ENCODE measurements at places on chromosomes 1 and 21. TPM values are rescaled to one million over a fixed set of nuclear protein-coding genes. Genes with fewer than 3 reads are reported as not detected.
A peak's percentile ranks its signal among the peaks of the same experiment; 100 is the strongest.

DNA sequence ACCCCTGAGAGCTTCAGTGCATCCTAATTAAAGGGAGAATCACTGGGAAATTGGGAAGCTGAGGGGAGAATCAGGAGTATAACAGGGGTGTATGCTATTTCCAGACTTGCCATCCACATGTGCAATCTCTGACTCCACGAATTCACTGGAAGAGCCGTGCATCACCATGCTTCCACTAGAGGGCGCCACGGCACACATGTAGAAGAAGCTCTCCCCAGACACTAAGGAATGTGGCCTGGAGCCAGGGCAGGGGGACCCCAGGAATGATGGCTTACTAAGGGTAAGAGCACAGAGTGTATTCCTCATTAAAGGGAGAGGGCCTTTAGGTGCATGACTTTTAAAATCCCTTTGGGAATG, 81.5 kb downstream of the ABCA4 start:
- DNase-seq: peak; percentile 54

SLC2A5 gene
- 63.8 TPM for total RNA-seq

TLCD4 gene
- total RNA-seq: under 0.01 TPM

DNA sequence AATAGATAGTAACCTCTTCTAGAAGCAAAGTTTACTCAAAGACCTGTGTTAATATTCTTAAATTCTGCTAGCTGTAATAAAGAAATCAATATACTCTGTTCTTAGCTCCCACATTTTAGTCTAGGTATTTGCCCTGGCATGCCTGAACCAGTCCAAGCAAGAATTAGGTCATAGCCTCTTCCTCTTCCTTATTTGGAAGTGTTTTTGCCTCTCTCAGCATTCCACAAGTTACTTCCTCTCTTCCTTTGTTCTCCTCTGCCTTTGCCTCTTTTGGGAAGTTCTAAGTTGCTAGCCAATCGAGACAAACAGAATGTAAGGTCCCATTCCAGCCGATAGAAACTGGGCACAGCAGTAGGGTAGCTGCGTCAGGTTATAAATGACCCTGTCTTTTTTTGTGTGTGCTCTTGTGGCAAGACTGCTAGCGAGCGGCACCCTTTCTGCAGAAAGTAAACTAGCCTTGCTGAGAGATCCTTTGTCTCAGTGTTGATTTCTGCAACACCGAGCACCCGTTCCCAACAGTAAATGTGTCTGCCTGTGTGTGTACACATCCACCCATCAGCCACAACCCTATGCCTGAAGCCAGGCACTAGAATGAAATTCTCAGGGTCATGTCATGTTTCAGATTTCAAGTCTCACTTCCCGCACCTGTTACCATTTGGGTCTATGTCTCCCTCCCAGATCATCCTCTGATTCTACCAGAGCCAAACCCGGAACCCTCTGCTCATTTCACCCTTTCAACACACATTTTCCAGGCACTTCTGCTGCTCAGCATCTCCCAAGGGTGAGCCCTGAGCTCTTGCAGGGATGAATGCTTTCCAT, 37.5 kb downstream of the LRRC3 start:
- DNase-seq: no peak

- no peak for DNase-seq
These were observed 21.9 kb upstream of the EPS8L3 start for GRCh38 chr1:109785446-109786111.

- no peak for DNase-seq
These were observed 142.1 kb downstream of the RYR2 start for GRCh38 chr1:237183963-237184540.

NBPF6 gene
- under 0.01 TPM for total RNA-seq

RNU1-2 gene
- under 0.01 TPM for total RNA-seq

PIGV gene
- 45.5 TPM for total RNA-seq

BNIPL gene
- under 0.01 TPM for total RNA-seq

LAMC1 gene
- 13.2 TPM for total RNA-seq

- DNase-seq: no peak
These were observed 45.6 kb downstream of the XCL2 start for GRCh38 chr1:168498159-168498631.

GRCh38 chr1:222772996-222773379, 36.0 kb downstream of the FAM177B start:
- peak; percentile 80 for DNase-seq

SMYD3 gene
- total RNA-seq: 31.2 TPM

RHBG gene
- total RNA-seq: not detected

DNA sequence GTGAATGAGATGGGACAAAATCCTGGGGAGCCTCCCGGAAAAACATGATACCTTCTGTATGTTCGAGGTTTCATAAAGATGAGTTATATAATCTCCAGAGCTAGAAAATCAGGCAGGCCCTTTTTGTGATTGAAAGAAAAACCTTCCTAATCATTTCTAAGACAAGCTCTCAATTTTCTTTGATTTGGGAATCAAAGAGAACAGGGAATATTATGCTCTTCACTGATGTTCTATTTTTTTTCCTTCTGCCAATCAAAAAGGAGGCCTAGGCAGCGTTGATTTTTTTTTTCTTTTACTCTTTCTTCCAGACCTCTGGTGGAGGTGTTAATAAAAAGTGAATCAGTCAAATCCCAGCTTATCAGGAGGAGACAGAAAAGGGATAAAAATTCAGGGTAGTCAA, 34.5 kb downstream of the DIRAS3 start:
- no peak for DNase-seq

GRCh38 chr21:24223624-24224023, 1383.7 kb downstream of the MRPL39 start:
- no peak for DNase-seq

DNA sequence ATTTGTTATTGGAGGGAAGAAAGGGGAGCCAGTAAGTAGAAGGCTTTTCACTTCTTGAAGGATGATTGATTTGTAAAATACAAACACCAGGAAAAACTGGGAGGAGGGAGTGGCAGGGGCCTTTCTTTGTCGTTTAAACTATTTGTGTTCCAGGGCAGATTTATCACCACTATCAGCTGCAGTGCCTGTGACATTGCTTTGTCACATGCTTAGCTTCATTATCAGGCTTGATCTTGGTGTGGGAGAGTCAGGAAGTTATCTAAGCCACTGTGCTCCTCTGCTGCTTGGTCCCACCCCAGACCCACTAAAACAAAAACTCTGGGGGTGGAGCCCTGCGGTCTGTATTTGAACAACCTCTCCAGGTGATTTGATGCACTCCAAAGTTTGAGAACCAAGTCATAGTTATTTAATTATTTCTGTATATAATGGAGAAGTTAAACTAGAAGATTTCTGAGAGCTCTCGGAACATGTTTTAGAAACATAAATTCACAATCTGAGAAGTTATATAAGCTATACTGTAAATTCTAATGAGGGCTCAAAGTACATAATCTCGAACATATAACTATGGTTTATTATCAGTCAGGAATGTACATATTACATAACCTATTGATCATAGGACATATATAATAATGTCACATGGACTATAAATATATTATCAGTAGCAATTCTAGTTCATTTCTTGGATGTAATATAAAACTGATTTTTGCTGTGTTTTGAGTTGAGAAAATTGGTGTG, 87.9 kb downstream of the CDC14A start:
- DNase-seq: peak; percentile 81

DNA sequence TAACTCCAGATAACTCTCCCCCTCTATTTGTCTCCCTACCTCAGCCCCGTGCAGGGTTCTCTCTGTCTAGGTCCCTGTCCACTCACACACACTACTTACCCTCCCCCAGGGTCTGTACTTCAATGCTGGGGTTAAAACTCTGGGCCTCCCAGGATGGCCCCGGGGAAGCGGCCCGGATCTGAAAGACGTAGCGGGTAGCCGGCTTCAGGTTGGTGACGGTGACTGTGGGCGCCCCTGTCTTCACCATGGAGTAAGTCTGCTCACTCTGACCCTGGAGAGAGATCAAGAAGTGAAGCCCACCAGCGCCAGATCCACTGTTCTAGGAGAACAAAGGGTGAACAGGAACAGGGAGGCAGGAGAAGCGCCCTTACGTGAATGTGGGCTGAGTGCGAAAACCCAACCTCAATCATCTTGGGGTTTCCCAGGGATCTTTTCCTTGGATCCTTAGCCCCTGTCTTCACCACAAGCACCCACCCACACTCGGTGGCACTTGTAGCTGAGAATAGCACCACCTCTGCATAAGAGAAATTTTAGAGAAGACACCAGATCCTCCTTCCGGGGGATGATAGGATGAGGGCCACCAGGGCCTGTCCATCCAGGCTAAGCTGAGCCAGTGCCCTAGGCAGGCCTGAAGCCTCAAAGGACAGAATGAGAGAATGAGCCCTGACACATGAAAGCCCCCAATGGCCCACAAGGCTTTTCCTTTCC, 33.5 kb downstream of the EPHA10 start:
- no peak for DNase-seq

VWA5B1 gene
- total RNA-seq: under 0.01 TPM

DNA sequence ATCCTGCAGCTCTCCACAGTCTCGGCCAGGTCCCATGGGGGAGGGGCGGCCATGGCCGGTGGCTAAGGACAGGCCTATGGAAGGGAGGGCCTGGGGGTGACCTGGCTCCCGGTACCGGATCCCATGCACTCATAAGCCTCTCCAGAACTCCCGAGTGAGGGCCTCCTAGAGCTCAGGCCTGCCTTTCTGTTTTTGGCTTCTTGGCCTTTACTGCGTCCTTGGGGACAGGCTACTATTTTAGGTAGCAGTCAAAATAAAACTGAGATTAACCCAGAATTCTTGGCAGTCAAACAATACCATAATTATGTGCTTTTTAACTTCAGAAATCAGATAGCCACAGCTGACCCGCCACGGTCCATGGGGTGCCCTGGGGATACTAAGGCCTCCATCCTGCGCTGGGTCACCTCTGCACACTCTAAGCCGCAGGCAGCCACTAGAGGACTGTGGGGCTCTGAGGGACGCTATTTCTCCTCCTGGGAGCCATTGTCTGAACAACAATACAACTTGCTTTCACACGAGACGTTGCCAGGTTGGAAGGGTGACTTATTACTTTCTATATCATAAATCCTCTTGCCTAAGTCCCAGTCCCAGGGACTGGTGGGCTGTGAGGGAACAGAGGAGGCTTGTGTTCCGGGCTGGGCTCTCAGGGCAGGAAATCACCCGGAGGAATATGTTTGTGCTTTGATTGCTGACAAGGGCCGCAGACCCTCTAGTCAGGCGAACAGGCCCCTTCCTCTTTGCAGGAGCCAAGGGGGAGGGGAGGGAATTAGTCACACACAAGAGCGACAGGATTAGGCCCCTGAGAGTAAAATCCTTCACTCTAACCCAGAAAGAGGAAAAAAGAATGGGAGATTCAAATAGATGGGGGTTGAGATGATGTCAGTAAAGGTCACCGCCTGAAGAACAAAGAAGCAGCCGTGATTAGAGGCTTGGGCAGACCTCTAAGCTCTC, 40.7 kb upstream of the BCAR3 start:
- DNase-seq: no peak

GRCh38 chr1:215731699-215732098, 164.6 kb downstream of the KCTD3 start:
- no peak for DNase-seq

DNA sequence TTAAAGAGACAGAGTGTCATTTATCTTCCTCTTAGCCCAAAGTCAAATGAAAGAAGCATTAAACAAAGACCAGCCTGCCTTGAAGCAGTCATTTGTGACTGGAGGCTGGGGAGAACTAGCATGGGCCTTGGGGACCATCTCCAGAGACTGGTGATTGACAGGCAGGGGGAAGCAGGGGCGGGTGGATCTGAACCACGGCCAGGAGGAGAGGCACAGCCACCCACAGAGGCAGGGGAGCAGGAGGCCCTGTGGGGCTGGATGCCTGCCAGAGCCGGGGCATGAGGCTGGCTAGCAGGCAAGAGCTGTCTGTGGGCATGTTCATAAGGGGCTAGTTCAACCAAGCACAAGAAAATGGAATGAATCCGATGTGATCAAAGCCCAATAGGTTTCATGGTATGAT, 73.9 kb downstream of the PLXNA2 start:
- peak; percentile 18 for DNase-seq

DNA sequence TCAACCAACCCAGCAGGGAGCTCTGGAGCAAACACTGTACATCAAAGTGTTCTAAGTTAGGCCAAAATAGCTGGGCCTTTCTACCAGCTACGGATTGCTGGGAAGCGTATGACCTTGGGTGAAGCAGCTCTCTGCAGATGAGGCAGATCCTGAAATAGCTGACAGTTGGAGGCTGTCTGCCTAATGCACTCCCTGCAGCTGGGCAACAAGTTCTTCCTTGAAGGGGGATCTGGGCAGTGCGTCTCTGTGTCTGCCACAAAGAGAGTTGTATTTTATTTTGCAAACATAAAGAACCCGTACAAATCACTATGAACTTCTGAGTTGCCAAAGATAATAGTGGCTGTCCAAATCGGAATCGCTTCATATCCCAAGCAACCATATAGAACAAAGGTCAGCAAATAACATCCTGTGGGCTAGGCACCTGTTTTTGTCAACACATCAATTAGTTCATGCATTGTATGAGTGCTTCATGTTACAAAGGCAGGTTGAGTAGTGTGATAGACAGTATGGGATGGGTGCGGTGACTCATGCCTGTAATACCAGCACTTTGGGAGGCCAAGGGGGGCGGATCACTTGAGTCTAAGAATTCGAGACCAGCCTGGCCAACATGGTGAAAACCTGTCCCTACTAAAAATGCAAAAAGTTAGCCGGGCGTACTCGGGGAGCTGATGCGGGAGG, 29.1 kb upstream of the KLF17 start:
- no peak for DNase-seq

DNA sequence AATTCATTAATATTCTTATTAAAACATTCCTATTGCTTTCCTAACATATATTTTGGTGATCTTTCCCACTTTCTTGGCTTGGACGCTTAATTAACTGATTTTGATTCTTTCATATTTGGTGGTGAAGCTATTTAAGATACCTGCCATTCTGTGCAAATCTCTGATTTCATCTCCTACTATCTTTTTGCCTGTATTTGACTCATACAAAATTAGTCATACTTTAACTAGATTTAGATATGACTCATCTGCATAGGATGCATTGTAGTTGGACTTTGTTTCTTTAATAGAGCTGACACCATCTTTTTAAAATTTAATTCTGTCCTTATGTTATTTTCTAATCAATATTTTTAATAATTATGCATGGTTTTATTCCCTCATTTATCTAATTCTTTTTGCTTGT, 93.8 kb upstream of the PLPPR4 start:
- DNase-seq: no peak

DNA sequence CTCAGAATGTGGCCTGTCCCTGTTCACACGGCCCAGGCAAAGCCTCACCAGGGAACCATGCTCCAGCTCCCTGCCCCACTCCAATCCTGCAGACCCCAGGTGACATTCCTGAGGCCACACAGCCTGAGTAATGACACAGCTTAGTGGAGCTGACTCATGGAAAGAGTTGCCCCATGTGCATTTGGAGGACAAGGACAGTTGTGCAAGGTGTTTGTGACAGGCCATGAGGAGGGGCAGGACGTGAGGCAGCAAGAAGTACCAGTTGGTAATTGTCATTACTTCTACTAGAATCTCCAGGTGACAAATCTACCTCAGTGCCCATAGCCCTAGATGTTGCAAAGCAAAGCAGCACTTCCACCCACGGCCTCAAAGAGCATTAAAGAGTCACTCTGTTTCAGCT, 15.2 kb downstream of the PRR9 start:
- DNase-seq: no peak

DNA sequence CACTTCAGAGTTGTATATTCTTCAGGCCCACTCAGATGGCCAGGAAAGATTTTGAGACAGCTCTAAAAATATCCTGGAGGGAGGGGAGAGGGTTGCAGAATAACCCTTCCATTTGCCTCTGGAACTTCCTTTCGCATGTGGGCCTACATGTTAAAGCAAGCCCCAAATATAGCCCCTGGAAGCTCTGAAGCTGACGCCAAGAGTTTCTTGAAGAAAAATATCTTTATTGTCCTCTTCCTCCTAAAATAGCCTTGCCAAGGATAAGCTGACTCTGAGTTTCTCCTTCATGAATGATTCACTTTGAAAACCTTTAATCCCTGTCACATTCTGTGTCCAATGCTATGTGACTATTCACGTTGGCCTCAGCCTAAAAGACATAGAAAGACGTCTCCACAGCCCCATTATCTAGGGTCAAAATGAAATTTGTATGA, 6.4 kb downstream of the C1orf116 start:
- no peak for DNase-seq
